Putamen (tissue), 1 donor: ENCODE measurements at places on chromosomes 4 and X.
A peak's percentile ranks its signal among the peaks of the same experiment; 100 is the strongest.

- DNase-seq: no peak
Observed at GRCh38 chr4:36303426-36304137, 22.2 kb downstream of the DTHD1 start.

DNA sequence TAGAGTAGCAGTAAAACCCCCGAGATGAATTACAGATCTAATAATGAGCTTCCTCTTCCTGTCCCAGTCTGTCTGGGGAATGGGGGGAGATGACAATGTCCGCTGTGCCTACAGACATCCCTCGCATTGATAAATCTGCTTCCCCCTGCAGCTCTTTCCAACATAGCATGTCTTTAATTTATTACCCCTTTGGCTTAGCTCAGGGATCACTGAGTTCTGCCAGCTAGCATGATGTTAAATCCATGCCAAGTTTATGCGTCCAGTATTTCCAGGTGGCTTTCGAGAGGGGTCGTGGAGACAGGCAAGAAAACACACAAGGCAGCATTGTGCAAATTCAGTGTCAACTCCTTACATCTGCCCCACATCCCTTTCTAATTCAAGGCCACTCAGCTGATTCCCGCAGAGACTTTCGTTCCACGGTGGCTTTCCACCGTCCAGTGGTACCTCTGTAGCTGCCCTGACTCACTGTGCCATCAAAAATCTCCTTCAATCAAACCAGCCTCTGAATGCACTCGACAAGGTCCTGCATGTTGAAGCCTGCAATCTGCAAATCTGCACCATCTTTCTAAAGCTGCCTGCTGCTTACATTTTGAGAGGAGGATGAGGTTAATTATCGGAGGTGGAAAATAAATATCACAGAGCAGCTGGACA is 75.1 kb downstream of the MXRA5 start:
- DNase-seq: no peak

GRCh38 chr4:80305466-80305865 is 30.1 kb upstream of the CFAP299 start:
- DNase-seq: no peak

GRCh38 chrX:32483534-32484136 is 727.7 kb downstream of the DMD start:
- no peak for DNase-seq

DNA sequence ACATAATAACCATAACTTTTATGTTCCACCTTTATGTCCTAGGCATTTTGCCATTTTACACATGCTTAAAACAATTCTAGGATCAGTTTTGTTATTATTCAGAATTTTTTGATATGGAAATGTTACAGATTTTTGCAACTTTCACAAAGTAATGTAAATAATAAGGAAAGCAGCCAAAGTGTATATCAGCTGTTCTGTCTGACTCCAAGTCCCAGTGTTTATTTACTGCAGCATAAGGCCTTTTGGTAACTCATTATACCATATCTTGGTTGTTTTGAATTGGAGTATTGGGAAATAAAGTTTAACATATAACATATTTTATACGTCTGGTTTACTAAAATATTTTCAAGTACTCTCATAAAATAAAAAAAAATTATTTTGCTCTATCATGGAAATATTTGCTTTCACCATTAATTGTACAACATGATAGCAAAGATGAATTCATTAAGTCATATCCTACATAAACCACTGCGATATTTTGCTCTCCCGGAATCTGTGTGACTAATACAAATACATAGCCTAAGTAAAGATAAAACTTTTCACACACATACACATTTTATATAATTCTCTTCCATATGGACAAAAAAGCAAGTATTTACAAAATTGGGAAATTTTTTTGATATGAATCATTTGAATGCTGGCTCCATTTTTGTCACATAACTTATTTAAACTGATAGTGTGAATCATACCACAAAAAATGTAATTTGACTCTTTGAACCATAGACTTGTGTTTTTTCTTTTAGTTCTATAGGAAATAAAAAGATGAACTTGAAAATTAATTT is 399.0 kb downstream of the PABPC4L start:
- DNase-seq: no peak

GRCh38 chr4:75512386-75513211 is 1.6 kb downstream of the RCHY1 start:
- DNase-seq: no peak

GRCh38 chrX:71227370-71228062 is 4.5 kb downstream of the GJB1 start:
- DNase-seq: no peak

- DNase-seq: no peak
Observed at GRCh38 chrX:53285591-53285990, 4.2 kb upstream of the IQSEC2 start.

DNA sequence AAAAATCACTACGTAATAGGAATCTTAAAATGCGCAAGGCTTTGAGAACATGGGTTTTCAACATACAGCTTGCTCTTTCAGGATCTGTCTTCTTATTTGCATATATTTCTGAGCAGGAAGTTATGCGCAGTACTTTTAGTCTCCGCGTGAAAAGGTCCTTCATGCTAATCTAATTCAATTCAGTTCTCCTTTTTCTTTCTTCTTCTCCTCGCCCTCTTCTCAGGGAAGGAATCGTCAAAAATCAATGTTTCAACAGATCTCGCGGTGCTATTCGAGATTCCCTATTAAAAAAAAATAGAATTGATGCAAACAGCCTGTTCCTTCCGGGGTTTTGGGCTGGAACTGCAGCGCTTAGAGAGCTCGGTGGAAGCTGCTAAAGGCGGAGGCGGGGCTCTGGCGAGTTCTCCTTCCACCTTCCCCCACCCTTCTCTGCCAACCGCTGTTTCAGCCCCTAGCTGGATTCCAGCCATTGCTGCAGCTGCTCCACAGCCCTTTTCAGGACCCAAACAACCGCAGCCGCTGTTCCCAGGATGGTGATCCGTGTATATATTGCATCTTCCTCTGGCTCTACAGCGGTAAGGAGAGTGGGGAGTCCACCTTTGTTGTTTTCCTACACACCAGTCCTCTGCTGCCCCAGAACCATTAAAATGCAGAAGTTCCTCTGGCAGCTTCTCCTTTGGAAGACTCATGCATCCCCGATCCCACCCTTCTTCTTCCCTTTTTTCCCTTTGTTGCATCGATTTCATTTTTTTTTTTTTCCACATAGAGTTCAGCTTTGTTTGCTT is at the start of the genes HMGN5 and SH3BGRL:
HMGN5 (minus strand) TSS at position 243 of the 785 bp plus-strand sequence. CDS start 80,364 bp downstream, outside the sequence.
SH3BGRL (plus strand) TSS at position 432 of the 785 bp plus-strand sequence; CDS start at position 531, 99 bp downstream.
- DNase-seq: peak; percentile 73

DNA sequence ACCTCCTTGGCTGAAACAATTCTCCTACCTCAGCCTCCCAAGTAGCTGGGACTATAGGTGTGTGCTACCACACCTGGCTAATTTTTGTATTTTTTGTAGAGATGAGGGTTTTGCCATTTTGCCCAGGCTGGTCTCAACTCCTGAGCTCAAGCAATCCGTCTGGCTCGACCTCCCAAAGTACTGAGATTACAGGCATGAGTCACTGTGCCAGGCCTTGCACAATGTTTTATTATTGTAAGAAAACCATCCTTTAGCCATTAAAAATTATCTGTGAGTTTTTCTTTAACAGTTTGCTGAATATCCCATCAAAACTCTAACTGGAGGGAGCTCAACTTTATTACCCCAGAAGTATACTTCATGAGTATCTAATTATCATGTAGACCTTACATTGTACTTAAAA is 900.3 kb downstream of the PCDH7 start:
- no peak for DNase-seq
